ENCODE measurements at places on chromosomes 1 and 21. TPM values are rescaled to one million over a fixed set of nuclear protein-coding genes. Genes with fewer than 3 reads are reported as not detected.

The KRTAP10-1 gene
- not detected for total RNA-seq

The SERTAD4 gene
- total RNA-seq: 1.3 TPM

The CD1D gene
- not detected for total RNA-seq

The TDRD10 gene
- 3.2 TPM for total RNA-seq

The LAMC1 gene
- 465 TPM for total RNA-seq

The OPTC gene
- not detected for total RNA-seq

The PATJ gene
- total RNA-seq: 3.2 TPM

The CDK11B gene
- total RNA-seq: 6.7 TPM

The TIE1 gene
- total RNA-seq: 536 TPM

The ADAM30 gene
- not detected for total RNA-seq

The DIO1 gene
- total RNA-seq: not detected

The MFAP2 gene
- 16.3 TPM for total RNA-seq

The ACAP3 gene
- total RNA-seq: 23.1 TPM

The IL19 gene
- not detected for total RNA-seq

The NBPF20 gene
- total RNA-seq: 2.3 TPM

All from epithelial cell of umbilical artery (primary cell).